ENCODE measurements at places on chromosomes 16 and 17.
A peak's percentile ranks its signal among the peaks of the same experiment; 100 is the strongest.

DNA sequence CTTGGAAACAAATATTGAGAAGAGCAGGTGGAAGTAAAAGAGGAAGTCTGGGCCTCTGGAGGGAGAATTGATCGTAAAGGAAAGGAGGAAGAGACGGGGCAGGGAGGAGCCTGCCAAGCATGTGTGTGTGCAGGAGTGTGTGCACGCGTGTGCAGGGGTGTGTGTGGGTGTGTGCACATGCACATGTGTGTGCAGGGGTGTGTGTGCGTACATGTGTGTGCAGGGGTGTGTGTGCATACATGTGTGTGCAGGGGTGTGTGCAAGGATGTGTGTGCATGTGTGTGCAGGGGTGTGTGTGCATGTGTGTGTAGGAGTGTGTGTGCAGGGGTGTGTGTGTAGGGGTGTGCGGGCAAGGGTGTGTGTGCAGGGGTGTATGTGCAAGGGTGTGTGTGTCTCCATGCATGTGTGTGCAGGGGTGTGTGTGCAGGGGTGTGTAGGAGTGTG, 10.0 kb downstream of the CEP295NL start:
- DNase-seq = no peak

DNA sequence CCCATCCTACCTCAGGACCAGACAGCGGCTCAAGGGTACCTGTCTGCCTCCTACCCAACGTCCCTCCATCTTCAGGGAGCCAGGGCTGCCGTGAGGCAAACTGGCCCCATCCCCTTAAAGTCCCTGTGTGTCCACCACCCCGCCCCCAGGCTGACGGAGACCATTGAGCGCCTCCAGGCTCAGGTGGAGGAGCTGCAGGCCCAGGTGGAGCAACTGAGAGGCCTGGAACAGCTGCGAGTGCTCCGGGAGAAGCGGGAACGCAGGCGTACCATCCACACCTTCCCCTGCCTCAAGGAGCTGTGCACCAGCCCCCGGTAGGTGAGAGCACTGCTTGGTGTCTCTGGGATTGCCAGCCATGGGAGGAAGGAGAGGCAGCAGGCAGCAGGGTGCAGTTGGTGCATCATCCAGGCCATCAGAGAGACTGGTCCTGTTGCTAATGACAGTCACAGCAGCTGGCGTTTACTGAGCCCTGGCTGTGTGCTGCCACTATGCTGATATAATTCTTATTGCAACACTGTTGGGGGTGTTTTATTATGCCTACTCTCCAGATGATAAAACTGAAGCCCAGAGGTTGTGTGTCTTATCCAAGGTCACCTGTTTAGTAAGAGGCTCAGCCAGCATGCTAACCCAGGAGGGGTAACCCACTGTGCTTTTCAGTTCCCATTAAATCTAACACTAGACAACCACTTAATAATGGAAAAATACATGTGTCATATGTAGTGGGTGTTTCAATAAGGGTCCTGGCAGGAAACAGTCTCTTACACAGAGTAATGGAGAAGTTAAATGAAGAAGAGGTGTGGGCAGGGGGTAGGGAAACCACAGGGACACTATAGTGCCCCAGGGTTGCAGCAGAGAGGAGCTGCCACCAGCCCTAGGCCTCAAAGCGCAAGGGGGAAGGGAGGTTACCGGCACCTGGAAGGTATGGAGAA, 10.3 kb upstream of the MRPL58 start:
- DNase-seq = no peak

- DNase-seq = no peak
Observed at GRCh38 chr17:83151442-83152226, 72.2 kb downstream of the METRNL start.

GRCh38 chr16:71585318-71585703, 8.4 kb upstream of the TAT start:
- DNase-seq = no peak

DNA sequence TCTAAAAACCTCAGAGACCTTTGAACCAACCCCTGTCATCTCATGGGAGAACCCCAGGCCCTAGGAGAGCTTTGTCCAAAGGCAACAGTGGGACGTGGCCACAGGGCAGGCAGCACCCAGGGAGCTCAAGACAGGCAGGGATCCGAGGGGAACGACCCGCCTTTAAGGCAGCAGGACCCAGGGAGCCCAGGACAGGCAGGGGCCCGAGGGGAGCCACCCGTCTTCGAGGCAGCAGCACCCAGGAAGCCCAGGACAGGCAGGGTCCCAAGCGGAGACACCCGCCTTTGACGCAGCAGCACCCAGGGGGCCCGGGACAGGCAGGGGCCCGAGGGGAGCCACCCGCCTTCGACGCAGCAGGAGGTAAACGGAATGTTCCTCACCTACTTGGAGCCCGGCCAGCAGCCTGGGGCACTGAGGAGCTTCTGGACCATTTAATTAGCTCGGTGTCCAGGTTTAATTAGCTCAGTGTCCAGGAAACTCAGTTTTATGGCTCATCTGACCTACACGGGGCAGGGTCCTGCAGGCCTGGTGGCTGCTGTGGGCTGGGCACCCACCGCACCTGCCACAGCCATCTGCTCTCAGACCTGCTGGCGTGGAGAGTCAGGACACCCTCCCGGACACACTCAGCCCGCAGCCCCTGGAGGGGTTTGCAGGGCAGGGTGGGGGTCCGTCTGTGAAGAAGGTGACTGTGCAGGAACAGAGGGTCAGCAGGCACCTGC, 24.4 kb downstream of the PIEZO1 start:
- DNase-seq = no peak

GRCh38 chr17:37614391-37614790, 5.2 kb upstream of the SYNRG start:
- no peak for DNase-seq

DNA sequence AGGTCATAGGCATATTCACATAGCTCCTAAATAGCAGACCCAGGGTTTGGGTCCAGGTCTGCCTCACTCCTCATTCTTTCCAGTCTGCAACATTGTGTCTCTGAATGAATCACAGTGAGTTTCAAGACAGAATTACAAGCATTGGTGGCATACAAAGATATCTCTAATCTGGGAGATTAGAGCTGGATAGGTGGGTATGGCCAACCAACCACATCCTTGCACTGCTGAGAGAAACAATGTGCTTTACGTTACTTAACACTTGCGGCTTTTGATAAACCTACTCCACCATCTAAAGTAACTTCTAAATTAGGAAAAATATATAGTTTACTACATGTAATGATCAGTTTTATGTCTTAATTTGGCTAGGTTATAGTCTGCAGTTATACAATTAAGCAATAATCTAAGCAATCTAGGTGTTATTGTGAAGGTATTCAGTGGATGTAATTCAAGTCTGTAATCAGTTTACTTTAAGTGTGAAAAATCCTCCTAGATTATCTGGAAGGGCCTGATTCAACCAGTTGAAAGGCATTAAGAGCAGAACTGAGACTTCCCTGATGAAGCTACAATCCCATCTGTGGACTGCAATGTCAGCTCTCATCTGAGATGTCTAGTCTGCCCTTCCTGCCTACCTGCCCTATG, 26.7 kb downstream of the CDH11 start:
- no peak for DNase-seq

- DNase-seq = no peak
Observed at GRCh38 chr16:80324371-80324770, 216.4 kb upstream of the DYNLRB2 start.

DNA sequence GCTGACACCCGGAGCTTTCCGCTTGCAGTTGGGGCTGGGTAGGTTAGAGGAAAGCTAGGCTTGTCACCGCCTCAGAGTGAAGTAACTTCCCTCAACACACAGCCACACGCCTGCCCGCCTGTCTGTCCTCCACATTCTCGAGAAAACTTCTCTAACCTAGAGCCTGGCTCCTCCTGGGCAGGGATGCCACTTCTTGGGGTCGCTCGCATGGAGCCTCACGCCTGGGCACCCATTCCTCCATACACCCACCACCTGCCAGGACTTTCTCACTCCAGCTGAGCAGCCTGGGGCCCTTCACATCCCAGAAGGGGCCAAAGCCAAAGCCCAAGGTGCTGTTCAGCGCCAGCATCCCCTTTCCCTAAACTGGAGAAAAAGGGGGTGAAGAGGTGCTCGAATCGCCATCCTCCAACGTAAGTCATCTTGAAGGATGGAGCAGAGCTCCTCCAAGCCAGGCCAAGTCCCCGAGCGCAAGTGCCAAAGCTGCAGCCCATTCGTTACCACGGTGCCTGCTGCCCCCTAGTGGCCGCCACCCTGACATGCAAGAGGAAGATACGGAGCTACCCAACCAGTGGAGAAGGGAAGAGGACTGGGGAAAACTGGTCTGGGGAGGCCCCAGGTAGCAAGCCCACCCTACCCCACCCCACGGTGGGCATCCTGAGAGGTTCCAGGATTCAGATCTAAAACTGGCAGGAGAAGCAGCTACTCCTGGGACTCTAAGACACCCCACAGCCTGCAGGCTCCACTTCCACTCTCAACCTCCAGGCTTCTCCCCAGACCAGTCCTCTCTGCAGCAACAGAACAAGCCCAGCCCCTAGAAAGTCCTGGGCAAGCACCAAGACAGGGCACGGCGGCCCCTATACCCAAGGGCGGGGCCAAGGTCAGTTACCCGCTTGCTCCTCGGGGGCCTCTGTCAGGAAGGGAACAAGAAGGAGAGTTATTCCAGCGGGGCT, 63.1 kb downstream of the MYO18A start:
- DNase-seq = peak; percentile 83

DNA sequence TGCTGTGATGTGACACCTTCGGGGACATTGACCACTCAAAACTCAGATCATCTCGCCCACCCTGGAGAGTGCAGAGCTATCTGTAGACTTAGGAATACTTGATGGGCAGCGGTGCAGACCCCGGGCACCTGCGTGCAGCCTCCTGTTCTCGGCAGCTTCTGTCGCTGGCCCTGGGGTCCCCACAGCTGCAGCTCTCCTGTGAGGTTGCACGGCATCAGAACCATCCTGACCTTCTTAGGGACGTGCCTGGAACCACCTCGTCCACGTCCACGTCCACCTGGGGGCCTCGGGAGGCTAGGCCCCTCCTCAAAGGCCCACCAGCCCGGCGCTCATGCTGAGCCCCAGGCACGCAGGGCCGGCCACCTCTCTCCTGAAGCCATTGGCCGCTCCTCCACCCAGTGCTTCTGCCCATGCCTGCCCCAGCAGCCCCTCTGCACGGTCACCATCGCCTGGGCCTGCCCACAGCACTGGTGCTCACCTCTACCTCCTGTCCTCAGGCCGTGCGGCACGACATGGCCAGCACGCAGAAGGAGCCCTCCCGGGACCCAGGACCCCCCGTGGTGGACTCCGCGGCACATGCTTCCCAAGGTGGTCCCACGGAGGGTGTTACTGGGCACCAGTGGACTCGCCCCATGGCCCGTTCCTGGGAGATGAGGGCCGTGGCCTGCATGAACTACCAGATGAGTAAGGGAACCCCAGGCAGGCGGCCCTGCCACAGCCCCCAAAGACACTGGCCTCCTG, 2.3 kb upstream of the WFIKKN1 start:
- no peak for DNase-seq

GRCh38 chr16:77297996-77298395, 98.8 kb downstream of the SYCE1L start:
- DNase-seq = no peak

GRCh38 chr17:66276328-66276937, 26.0 kb upstream of the PRKCA start:
- DNase-seq = no peak

- no peak for DNase-seq
Observed at GRCh38 chr17:48628649-48629410, 2.7 kb upstream of the HOXB9 start.

- no peak for DNase-seq
Observed at GRCh38 chr17:10021272-10021984, 116.4 kb upstream of the RCVRN start.

DNA sequence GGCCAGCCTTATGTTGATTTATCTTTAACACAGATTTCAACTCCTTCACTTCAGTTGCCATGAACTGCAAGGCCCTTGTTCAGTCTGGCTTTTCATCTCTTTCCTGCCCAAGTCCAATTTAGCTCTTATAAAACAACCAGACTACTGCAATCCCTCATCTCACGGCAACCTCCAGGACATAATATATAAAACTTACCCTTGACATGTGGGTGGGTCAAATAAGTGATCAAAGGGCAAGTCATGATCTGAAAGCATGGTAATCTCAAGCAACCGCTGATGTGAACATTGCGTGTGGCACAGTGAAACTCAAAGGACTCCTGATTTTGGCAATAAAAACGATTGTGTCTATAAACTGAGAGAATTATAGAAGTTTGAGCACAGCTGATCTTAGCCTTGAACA, 364.6 kb downstream of the CDH13 start:
- DNase-seq = no peak

DNA sequence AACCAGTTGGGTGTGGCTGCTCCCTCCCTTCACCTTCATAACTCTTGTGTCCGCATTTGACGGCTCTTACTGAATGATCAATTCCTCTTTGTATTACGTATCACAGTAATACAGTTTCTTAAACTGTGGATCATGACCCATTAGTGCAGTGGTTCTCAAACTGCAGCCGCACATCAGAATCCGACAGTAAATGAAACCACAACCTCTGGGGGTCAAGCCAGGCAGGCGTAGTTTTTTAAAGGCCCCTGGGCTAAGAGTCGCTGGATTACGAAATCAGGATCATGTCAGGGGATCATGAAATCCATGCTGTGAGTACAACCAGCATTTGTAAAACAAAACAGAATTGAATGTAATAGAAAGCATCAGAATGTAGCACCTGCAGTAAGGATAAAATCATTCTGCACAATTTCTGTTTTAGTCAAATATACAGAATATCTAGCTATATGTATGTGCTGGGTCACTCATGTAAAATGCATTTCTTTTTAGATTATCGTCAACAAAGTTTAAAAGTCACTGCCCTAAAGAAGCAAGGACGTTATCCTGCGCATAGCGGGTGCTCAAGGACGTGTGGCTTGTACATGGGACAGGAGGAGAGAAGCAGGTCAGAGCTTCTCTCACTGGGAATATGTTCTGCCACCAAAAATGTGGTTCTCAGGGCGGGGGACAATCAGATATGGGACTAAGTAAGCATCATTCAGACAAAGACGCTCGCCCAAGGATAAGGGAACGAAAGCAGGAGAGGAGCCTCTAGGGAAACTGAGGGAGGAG, 113.1 kb downstream of the ZFHX3 start:
- DNase-seq = no peak

GRCh38 chr16:49659356-49659755, 196.6 kb downstream of the ZNF423 start:
- DNase-seq = no peak

- DNase-seq = no peak
Observed at GRCh38 chr17:68356520-68356919, 65.2 kb downstream of the ARSG start.

DNA sequence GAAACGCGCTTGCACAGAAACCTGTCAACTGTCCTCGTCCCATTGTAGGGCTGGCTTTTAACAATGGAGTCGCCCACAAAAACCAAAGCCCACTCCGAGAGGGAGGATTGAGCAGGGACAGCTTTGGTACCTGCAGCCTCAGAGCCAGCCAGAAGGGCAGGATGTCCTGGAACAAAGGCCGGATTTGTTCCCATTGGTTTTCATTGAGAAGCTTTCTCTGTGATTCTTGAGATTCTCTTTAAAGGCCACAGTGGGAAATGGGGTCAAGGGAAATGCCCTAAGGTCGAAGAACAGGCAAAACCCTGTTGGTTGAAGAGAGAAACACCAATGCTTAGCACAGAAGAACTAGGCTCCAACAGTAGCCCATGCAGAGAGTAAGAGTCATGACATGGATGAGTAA, 65.4 kb downstream of the C16orf78 start:
- DNase-seq = no peak

Data from mesothelial cell of epicardium (in vitro differentiated cells).